HL-60 (cell line): ENCODE measurements at places on chromosomes 16 and 17.

- no peak for DNase-seq
Measured at GRCh38 chr16:35552763-35553162, 2093.4 kb downstream of the TP53TG3F start.

- DNase-seq, result no peak
Measured at GRCh38 chr17:2251098-2251497, 52.5 kb downstream of the SMG6 start.

DNA sequence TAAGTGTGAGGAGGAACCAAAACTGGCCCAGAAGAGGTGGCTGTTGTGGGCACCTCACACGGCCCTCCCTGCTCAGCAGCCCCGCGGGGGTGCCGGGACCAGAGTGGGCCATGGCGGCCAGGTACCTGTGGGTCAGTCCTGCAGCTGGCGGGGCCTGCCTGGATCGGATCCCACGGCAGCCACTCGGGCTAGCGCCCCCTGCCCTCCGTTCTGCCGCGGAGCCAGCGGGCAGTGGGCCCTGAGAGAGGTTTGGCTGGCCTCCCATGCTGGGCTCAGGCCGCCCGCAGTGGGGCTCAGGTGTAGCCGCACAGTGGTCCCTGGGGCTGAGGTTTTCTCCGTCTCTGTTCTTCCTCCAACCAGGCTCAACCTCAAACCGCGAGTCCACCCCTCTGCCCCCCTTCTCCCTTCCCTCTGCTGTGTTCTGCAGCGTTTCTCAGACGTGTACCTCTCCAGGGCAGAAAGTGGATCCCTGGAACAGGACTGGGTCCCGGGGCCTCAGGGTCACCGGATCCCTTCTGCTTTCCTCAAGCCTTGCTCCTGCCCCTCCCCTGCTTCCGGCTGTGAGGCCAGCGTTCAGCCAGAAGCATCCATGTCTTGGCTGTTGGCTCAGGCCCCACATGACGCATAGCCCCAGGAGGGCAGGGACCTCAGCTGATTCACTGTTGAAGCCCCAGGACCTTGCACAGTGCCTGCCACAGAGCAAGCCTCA lies 28.6 kb upstream of the ITGA3 start:
- DNase-seq, result no peak

DNA sequence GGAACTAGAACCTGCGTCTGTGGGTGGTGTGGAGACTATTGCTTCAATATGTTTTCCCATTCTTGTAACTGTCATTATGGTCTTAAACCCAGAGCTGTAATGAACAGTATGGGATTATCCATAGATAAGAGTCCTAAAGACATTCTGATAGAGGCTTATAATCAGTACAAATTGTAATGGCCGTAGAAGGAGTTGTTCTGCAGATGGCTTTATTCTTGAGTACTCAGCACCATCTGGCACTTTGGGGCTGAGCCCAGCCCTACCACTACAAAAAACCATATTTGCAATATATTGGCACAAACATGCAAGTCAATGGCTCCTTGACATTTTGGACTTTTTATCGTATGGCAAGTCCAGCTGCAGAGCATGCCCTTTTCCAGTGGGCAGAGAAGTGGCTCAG lies 150.0 kb downstream of the HS3ST4 start:
- DNase-seq, result no peak

DNA sequence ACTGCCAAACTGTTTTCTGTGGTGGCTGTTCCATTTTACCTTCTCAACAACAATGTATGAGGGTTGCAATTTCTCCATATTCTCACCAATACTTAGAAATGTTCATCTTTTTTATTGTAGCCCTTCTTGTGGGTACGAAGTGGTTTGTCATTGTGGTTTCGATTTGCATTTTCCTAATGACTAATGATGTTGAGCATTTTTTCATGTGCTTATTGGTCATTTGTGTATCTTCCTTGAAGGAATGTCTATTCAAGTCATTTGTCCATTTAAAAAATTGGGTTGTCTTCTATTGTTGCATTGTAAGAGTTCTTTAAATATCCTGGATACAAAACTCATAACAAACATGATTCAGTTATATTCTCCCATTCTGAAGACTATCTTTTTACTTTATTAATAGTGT lies 47.5 kb upstream of the CCL2 start:
- no peak for DNase-seq

DNA sequence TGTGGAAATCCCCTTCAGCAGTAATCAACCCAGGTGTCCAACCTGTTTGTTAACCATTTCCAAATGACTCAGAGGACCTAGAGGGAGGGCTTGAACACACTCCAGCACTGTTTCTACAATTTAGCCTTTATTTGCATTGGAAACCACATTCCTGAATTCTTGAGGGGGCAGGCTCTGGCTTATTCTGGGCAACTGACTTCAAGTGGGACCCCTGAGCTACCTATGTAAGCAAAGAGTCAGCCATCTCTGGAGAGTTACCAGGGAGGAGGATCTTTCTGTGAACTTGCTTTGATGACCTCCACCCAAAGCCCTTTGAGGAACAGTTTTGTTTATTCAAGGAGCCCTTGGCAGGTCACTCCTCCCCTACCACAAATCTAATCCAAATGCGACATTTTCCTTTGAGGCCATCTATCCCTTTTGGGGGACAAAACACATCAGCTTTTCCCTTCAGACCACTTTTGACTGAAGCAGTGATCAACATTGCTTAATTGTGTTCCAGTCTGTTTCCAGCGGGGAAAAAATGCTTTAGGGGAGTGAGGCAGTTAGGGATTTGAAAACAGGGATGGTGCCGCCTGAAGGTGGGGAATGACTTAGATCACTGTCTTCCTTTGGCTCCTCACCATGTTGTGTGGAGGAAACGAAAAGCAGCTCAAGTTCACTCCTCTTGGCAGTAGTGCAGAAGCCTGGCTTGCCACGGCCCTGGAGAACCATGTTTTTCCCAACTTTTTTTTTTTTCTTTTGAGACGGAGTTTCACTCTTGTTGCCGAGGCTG lies 46.2 kb downstream of the TUBD1 start:
- DNase-seq, result no peak

GRCh38 chr16:66473051-66473571 lies 46.0 kb downstream of the BEAN1 start:
- no peak for DNase-seq
